ENCODE measurements at places on chromosomes 5 and 9.
A peak's percentile ranks its signal among the peaks of the same experiment; 100 is the strongest.

- H3K27me3 ChIP-seq, result peaks cover 53% of the 10 kb centered on the region
- no peak overlapping the region for H3K27ac ChIP-seq
- H3K36me3 ChIP-seq, result no peaks in the 10 kb centered on the region
- DNase-seq, result no peak
- H3K4me3 ChIP-seq, result peak overlapping the region; percentile 12
Measured at GRCh38 chr5:122312591-122313406, 762 bp downstream of the SNCAIP start.

GRCh38 chr9:127496974-127497373 lies 45.7 kb downstream of the LRSAM1 start:
- no peak overlapping the region for H3K4me3 ChIP-seq
- H3K27me3 ChIP-seq, result no peaks in the 10 kb centered on the region
- peaks cover 3% of the 10 kb centered on the region for H3K36me3 ChIP-seq
- DNase-seq, result no peak

- no peaks in the 10 kb centered on the region for H3K27me3 ChIP-seq
- no peak overlapping the region for H3K4me3 ChIP-seq
- DNase-seq, result no peak
- peaks cover 15% of the 10 kb centered on the region for H3K4me1 ChIP-seq
- no peak overlapping the region for H3K27ac ChIP-seq
Measured at GRCh38 chr9:76466299-76466605, 7.3 kb downstream of the GCNT1 start.

- peaks cover 11% of the 10 kb centered on the region for H3K4me1 ChIP-seq
- H3K4me3 ChIP-seq, result peak overlapping the region; percentile 58
- peaks cover 63% of the 10 kb centered on the region for H3K27me3 ChIP-seq
- DNase-seq, result no peak
Measured at GRCh38 chr9:121498487-121499176, 1.0 kb downstream of the GGTA1 start.

GRCh38 chr9:114285166-114285867 lies 37.6 kb upstream of the ORM1 start:
- no peak overlapping the region for H3K4me3 ChIP-seq
- H3K36me3 ChIP-seq, result no peaks in the 10 kb centered on the region
- H3K27me3 ChIP-seq, result no peaks in the 10 kb centered on the region
- DNase-seq, result no peak

- no peaks in the 10 kb centered on the region for H3K27me3 ChIP-seq
- no peak for DNase-seq
- peaks cover 14% of the 10 kb centered on the region for H3K36me3 ChIP-seq
Measured at GRCh38 chr9:7119612-7120011, 361.8 kb downstream of the KDM4C start.

DNA sequence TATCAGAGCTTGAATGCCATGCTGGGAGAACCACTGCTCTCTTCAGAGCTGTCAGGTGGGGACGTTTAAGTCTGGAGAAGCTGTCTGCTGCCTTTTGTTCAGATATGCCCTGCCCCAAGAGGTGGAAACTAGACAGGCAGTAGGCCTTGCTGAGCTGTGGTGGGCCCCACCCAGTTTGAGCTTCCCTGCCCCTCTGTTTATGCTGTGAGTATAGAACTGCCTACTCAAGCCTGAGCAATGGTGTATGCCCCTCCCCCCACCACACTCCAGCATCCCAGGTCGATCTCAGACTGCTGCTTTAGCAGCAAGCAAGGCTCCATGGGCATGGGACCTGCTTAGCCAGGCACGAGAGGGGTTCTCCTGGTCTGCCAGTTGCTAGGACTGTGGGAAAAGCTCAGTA lies 362.3 kb downstream of the FAM170A start:
- no peaks in the 10 kb centered on the region for H3K36me3 ChIP-seq
- no peaks in the 10 kb centered on the region for H3K27me3 ChIP-seq
- DNase-seq, result no peak
- no peaks in the 10 kb centered on the region for H3K4me1 ChIP-seq

DNA sequence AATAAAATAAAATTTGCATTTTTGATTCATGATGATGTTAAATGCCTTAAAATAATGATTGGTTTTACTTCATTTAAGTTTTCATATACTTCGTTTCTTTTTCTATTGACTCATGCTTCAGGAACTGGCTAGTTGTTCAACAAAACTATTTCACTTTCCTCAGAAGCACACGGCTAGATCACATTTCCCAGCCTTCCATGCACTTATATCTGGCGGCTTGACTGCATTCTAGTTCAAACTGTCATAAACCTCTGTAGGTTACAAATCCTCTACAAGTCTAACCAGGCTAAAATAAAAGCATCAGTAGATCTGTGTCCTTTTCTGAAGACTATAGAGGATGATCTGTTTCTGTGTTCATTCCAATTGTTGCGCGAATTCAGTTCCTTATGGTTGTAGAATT lies 46.3 kb upstream of the CNTLN start:
- no peak overlapping the region for H3K27ac ChIP-seq
- H3K27me3 ChIP-seq, result no peaks in the 10 kb centered on the region
- H3K4me3 ChIP-seq, result no peak overlapping the region
- no peaks in the 10 kb centered on the region for H3K36me3 ChIP-seq
- no peak for DNase-seq
- no peaks in the 10 kb centered on the region for H3K4me1 ChIP-seq

DNA sequence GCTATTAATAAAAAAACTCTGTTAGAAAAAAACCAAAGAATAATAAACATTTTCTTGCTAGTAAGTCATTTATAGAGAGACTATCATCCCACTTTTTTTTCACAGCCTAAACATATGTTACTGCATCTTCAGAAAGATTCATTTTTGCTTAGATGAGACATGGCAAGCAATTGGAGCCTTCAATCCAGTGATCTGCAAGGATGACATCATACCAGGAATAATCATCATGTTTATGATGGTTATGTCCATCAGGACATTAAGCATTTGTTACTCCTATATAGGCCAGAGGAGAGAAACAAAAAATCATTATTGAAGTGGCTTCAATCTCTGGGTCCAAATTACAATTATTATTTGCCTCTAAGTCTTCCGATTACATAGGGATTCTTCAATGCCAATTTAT lies 626.3 kb upstream of the CCNG1 start:
- no peak overlapping the region for H3K27ac ChIP-seq
- no peak for DNase-seq
- H3K4me1 ChIP-seq, result no peaks in the 10 kb centered on the region
- no peaks in the 10 kb centered on the region for H3K36me3 ChIP-seq
- H3K4me3 ChIP-seq, result no peak overlapping the region
- no peaks in the 10 kb centered on the region for H3K27me3 ChIP-seq

DNA sequence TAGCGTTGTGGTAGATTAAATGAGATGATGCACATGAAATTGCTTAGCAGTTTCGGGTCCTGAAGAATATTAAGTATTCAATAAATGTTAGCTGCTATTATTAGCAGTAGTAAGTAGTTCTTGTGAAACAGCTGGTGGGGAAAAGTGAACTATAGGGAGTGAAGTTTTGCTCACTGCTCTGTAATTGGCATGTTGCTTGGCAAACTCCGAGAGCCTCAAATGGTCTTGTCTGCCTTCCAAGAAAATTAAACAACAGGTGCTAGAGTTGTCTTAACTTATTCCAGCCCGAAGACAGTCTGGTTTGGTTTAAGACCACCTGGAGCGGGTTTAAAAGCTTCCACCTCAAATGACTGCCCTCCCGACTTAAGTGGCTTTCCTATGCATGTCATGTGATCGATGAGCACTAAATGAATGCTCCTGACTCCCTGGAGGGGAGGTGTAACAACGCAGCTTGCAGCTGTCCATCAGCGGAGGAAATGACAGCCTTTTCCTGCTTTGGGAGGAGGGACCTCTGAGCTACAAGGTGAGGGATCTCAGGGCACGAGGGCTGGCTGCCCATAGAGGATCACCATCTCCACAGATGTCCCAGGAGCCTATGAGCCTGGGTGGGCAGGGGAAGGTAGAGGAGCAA lies 202.9 kb upstream of the PANK3 start:
- H3K27me3 ChIP-seq, result no peaks in the 10 kb centered on the region
- peaks cover 9% of the 10 kb centered on the region for H3K4me1 ChIP-seq
- no peak overlapping the region for H3K4me3 ChIP-seq
- H3K36me3 ChIP-seq, result no peaks in the 10 kb centered on the region
- no peak for DNase-seq

- DNase-seq, result no peak
- no peaks in the 10 kb centered on the region for H3K27me3 ChIP-seq
- H3K4me3 ChIP-seq, result no peak overlapping the region
- no peak overlapping the region for H3K27ac ChIP-seq
- H3K4me1 ChIP-seq, result no peaks in the 10 kb centered on the region
Measured at GRCh38 chr5:125331987-125332598, 585.7 kb upstream of the ZNF608 start.

DNA sequence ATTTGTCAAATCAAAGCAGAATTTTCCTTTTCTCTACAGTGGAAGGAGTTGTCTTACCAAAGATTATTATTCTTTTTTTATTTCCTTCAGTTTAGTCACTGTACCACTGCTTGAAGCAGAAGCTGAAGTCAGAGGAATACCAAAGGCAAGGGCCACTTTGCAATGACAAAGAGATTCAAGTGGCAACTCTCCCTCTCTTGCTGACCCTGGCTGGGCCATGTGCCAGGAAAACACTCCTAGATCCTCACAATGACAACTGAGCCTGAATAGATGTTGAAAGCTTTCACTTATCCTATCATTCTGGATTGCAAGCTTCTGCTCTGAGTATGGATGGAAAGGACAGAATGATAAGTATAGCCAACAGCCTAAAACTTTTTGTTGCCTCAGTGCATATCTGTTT lies 618.3 kb downstream of the NR2F1-AS1 start:
- no peaks in the 10 kb centered on the region for H3K36me3 ChIP-seq
- no peaks in the 10 kb centered on the region for H3K4me1 ChIP-seq
- no peaks in the 10 kb centered on the region for H3K27me3 ChIP-seq
- no peak for DNase-seq

DNA sequence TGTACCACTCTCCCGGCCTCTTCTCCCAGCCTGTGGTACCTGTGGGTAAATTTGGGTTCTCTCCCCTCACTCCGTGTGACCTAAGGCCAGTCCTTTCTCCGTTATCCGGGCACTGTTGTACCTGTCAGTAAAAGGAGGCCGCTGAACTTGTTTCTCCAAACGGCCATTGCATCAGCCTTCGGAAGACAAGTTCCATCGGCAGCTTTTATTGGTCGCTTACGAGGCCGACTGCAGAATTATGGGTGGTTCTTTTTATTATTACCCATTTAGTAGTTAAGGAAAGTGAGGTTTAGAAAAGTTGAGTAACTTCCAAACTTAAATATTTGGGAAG lies 558 bp downstream of the GRPEL2 start:
- H3K4me1 ChIP-seq, result peaks cover 51% of the 10 kb centered on the region
- H3K4me3 ChIP-seq, result peak overlapping the region; percentile 84
- H3K27me3 ChIP-seq, result no peaks in the 10 kb centered on the region
- no peak for DNase-seq
- H3K27ac ChIP-seq, result peak overlapping the region; percentile 82
- H3K36me3 ChIP-seq, result peaks cover 52% of the 10 kb centered on the region

- H3K27me3 ChIP-seq, result no peaks in the 10 kb centered on the region
- peak overlapping the region; percentile 70 for H3K4me3 ChIP-seq
- H3K36me3 ChIP-seq, result peaks cover 75% of the 10 kb centered on the region
- DNase-seq, result no peak
Measured at GRCh38 chr5:157539503-157540022, 36.0 kb downstream of the ADAM19 start.

DNA sequence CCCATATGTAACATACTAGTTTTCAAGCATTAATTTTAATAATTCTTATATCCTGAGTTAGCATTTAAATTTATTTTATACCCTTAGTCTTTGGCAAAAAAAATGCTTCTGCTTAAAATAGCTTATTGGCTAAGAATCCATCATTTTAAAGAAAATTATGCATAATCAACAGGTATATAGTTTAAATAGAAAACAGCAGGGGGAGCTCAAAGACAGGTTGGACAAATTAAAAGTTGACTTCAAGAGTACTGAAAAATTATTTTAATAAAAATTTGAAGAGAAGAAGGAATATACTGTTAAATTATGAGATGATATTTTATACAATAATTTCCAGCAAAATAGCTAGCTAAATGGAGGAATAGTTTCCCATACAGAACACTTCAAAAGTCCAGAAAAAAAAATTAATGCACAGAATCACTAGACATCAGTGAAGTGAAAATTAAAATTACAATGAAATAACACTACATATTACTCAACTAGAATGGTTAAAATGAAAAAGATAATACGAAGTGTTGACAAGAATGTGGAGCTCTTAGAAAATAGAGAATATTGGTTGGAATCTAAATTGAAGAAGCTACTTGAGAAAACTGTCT lies 387.1 kb downstream of the PDE4D start:
- no peaks in the 10 kb centered on the region for H3K36me3 ChIP-seq
- H3K4me3 ChIP-seq, result no peak overlapping the region
- H3K27ac ChIP-seq, result no peak overlapping the region
- H3K4me1 ChIP-seq, result no peaks in the 10 kb centered on the region
- DNase-seq, result no peak
- H3K27me3 ChIP-seq, result peaks cover 4% of the 10 kb centered on the region

- no peaks in the 10 kb centered on the region for H3K27me3 ChIP-seq
- H3K36me3 ChIP-seq, result no peaks in the 10 kb centered on the region
- DNase-seq, result peak; percentile 49
- H3K4me3 ChIP-seq, result peak overlapping the region; percentile 60
- peaks cover 57% of the 10 kb centered on the region for H3K4me1 ChIP-seq
Measured at GRCh38 chr5:87121304-87122150, 146.2 kb upstream of the RASA1 start.

Measured in T-helper 2 cell treated with Interferon-gamma antibody and Interleukin-4, amounts not matched to agents 5 μg/mL and 100 μg/mL, for 36 hours (primary cell).